ENCODE measurements at places on chromosomes 12 and 14.

GRCh38 chr14:57573173-57573572 lies 79.5 kb upstream of the CCDC198 start:
- DNase-seq = peak; percentile 12

DNA sequence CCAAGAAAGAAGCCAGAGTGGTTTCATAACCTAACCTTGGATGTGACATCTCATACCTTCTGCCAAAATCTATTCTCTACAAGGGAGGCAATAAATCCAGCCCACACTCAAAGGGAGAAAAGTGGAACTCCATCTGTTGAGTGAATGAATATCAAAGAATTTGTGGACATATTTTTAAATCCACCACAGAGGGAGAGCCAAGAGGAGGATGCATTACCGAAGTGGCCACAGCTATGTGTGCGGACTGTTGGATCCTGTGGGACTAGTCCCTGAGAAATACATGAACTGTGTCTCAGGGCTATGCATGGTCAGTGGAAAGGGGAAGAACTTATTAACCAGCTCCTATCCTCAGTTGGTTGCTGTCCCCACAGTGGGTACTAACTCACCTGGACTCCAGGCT lies 273.9 kb downstream of the NUAK1 start:
- peak; percentile 65 for DNase-seq

- peak; percentile 74 for DNase-seq
These were observed 39.6 kb downstream of the CCDC85C start for GRCh38 chr14:99564256-99564925.

DNA sequence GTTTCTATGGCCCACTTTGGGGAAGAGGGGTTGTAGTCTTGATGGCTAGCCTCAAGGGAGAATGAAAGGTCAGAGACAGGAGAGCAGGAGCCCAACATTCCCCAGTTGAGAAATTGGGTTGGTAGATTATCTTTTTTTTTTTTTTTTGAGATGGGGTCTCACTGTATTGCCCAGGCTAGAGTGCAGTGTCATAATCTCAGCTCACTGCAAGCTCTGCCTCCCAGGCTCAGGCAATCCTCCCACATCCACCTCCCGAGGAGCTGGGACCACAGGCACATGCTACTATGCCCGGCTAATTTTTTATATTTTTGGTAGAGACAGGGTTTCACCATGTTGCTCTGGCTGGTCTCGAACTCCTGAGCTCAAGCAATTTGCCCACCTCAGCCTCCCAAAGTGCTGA lies 34.9 kb downstream of the BCAT1 start:
- no peak for DNase-seq
